ENCODE measurements at places on chromosomes 7 and 10. TPM values are rescaled to one million over a fixed set of nuclear protein-coding genes. Genes with fewer than 3 reads are reported as not detected.

RGR gene
- total RNA-seq: not detected

CACNB2 gene
- total RNA-seq: 7.6 TPM

MYL10 gene
- not detected for total RNA-seq

TMEM213 gene
- not detected for total RNA-seq

ERVW-1 gene
- total RNA-seq: not detected

ELN gene
- 836 TPM for total RNA-seq

CALD1 gene
- total RNA-seq: 1,102 TPM

NPC1L1 gene
- total RNA-seq: 1.1 TPM

HTRA1 gene
- total RNA-seq: 386 TPM

RPEL1 gene
- total RNA-seq: not detected

LRGUK gene
- 0.58 TPM for total RNA-seq

TRPV5 gene
- total RNA-seq: not detected

SLC16A12 gene
- 0.45 TPM for total RNA-seq

KLF6 gene
- 384 TPM for total RNA-seq

COL13A1 gene
- 13.6 TPM for total RNA-seq

CD36 gene
- 114 TPM for total RNA-seq

TUBB8 gene
- total RNA-seq: not detected

LIPM gene
- not detected for total RNA-seq

TFR2 gene
- 2.1 TPM for total RNA-seq

DYNC1I1 gene
- 13.3 TPM for total RNA-seq

FBXL15 gene
- total RNA-seq: 8.7 TPM

SPDYE8 gene
- total RNA-seq: not detected

PITX3 gene
- total RNA-seq: not detected

CPA2 gene
- total RNA-seq: 0.72 TPM

NOLC1 gene
- 35.9 TPM for total RNA-seq

SHTN1 gene
- 20.9 TPM for total RNA-seq

PDK4 gene
- total RNA-seq: 34.1 TPM

PDIA4 gene
- 86.0 TPM for total RNA-seq

All from aorta (tissue), 5 donors.